ENCODE measurements at places on chromosomes 11 and 22.
A peak's percentile ranks its signal among the peaks of the same experiment; 100 is the strongest.

GRCh38 chr11:69145050-69145380 lies 10.7 kb upstream of the SMIM38 start:
- peak overlapping the region; percentile 12 for H3K27ac ChIP-seq
- no peak overlapping the region for H3K4me3 ChIP-seq
- H3K4me1 ChIP-seq = peaks cover 13% of the 10 kb centered on the region
- no peaks in the 10 kb centered on the region for H3K36me3 ChIP-seq
- no peaks in the 10 kb centered on the region for H3K27me3 ChIP-seq

GRCh38 chr22:37416389-37416788 lies 10.9 kb downstream of the ELFN2 start:
- DNase-seq = no peak
- H3K4me1 ChIP-seq = peaks cover 31% of the 10 kb centered on the region
- H3K27ac ChIP-seq = no peak overlapping the region
- H3K36me3 ChIP-seq = no peaks in the 10 kb centered on the region
- no peak overlapping the region for H3K4me3 ChIP-seq

DNA sequence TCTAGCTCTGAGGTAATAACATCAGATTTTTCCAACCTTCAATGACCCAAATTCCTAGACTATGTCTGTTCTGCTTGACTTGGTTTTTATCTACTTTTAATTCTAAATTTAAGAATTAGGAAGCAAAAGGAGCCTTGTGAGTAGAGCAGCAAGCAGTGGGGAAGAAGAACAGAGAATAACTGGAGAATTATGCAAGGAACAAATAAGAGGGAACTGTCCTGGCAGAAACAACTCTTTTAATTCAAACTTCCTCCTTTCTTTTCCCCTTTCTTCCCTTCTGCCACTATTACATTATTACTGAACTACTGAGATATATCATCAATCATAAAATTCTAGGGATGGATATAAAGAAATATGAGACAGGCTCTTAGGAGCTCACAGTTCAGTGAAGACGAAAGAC lies 276.1 kb downstream of the SBF2 start:
- no peaks in the 10 kb centered on the region for H3K27me3 ChIP-seq
- no peak overlapping the region for H3K4me3 ChIP-seq
- no peak for DNase-seq
- H3K4me1 ChIP-seq = no peaks in the 10 kb centered on the region

DNA sequence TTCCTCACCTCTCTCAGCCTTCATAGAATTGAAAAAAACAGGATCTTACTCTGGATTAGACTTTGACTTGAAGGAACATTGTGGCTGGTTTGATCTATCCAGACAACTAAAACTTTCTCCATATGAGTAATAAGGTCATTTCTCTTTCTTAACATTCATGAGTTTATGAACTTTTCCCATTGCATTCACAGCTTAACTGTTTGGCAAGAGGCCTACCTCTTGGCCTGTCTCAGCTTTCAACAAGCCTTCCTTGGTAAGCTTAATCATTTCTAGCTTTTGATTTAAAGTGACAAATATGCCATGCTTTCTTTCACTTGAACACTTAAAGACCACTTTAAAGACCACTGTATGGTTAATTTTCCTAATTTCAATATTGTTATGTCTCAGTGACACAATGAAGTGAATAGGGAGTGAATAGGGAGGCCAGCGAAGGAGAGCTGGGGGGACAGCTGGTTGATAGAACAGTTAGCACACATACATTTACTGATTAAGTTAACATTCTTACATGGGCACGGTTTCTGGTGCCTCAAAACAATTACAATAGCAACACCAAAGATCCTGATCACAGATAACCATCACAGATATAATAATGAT lies 17.0 kb downstream of the IMMP1L start:
- H3K27ac ChIP-seq = no peak overlapping the region
- no peak for DNase-seq
- no peak overlapping the region for H3K4me3 ChIP-seq
- no peaks in the 10 kb centered on the region for H3K27me3 ChIP-seq
- no peaks in the 10 kb centered on the region for H3K4me1 ChIP-seq

DNA sequence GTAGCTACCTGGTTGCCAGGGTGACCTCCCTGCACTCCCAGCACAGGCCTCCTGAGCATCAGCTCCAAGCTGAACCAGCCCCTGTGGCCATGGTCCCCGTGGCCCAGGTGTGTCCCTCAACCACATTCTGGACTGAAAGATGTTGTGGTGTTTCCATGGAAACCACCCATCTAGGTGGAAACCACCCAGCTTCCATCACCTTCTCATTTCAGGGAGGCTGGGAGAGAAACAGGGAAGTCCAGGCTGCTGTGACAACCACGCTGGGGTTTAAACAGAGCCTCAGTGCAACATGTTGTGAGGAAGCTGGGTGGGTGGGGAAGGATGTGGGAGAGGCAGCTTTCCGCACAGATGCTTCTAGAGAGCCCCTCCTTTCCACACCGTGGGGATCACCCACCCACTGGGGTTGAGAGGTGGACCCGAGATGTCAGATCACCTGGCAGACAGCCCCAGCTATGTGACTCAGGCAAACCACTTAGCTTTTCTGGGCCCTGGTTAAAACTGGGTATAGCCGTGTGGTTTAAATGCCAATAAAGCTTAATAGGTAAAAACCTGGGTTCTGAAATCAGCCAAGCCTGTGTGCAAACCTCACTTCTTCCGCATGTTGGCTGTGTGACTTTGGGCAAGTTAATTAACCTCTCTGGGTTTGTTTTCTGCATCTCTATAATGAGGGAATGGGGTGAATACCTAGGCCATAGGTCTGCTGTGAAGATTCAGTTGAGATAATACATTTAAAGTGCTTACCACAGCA lies 46.4 kb downstream of the CD82 start:
- peaks cover 38% of the 10 kb centered on the region for H3K4me1 ChIP-seq
- no peaks in the 10 kb centered on the region for H3K27me3 ChIP-seq
- peaks cover 95% of the 10 kb centered on the region for H3K36me3 ChIP-seq
- DNase-seq = no peak
- no peak overlapping the region for H3K4me3 ChIP-seq
- H3K27ac ChIP-seq = no peak overlapping the region

DNA sequence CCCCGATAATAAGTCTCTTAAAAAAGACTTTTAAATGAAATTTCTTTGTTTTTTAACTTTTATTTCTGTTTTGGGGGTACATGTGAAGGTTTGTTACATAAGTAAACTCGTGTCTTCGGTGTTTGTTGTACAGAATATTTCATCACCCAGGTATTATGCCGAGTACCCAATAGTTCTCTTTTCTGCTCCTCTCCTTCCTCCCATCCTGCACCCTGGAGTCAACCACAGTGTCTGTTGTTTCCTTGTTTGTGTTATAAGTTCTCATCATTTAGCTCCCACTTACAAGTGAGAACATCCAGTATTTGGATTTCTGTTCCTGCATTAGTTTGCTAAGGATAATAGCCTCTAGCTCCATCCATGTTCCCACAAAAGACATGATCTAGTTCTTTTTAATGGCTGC lies 1.6 kb upstream of the GSTP1 start:
- no peak for DNase-seq
- no peaks in the 10 kb centered on the region for H3K27me3 ChIP-seq
- peak overlapping the region; percentile 100 for H3K27ac ChIP-seq
- no peak overlapping the region for H3K4me3 ChIP-seq
- H3K36me3 ChIP-seq = no peaks in the 10 kb centered on the region

DNA sequence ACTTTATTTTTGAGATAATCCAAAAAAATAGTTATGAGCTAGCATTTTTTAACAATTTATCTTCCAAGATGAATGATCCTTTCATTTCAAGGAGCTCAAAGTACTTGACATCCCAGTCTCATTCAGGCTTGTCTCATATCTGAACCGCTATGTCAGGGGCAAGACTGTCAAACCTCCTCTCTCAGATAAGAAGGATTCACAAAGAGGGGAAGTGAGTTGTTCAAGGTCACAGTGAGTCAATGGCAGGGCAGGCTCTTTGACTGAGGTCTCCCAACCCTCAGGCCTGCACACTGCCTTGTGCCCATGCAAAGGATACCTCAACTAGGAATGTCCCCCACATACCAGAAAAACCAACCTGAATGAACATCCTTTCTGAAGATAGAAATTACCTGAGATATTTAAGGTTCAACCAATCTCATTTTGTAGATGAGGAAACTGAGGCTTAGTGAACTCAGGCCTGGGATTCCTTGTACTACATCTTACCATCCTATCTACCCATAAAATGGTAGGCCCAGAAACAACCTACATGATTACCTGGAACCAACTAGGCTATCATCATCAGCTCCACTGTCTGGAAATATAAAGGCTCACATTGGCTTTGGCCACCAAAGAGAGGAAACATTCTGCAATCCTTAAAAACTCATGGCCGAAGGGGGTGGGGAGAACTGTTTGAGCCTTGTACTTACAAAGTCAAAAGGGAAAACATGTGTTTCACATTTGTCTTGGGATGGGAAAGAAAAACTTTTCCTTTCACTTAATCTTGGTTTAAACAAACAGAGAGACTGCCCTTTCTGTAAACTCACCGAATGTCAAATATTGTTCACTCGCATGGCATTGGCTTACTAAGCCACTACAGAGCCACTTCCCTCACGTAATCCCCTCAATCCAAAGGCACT lies 51.1 kb downstream of the LIF start:
- H3K36me3 ChIP-seq = no peaks in the 10 kb centered on the region
- no peaks in the 10 kb centered on the region for H3K27me3 ChIP-seq

- no peak overlapping the region for H3K4me3 ChIP-seq
- no peak overlapping the region for H3K27ac ChIP-seq
- peaks cover 4% of the 10 kb centered on the region for H3K4me1 ChIP-seq
- DNase-seq = no peak
- H3K36me3 ChIP-seq = no peaks in the 10 kb centered on the region
Observed at GRCh38 chr22:29702931-29703501, 16.8 kb upstream of the CABP7 start.

- no peaks in the 10 kb centered on the region for H3K27me3 ChIP-seq
- H3K27ac ChIP-seq = peak overlapping the region; percentile 86
- DNase-seq = no peak
- H3K4me1 ChIP-seq = peaks cover 100% of the 10 kb centered on the region
- H3K4me3 ChIP-seq = peak overlapping the region; percentile 60
- H3K36me3 ChIP-seq = no peaks in the 10 kb centered on the region
Observed at GRCh38 chr11:128507936-128508335, 79.4 kb downstream of the ETS1 start.

GRCh38 chr22:46748908-46749675 lies 11.0 kb upstream of the CERK start:
- H3K36me3 ChIP-seq = no peaks in the 10 kb centered on the region
- DNase-seq = no peak
- no peak overlapping the region for H3K27ac ChIP-seq
- peaks cover 9% of the 10 kb centered on the region for H3K27me3 ChIP-seq

GRCh38 chr11:66559142-66559865 lies 9.1 kb downstream of the CTSF start:
- peaks cover 8% of the 10 kb centered on the region for H3K36me3 ChIP-seq
- DNase-seq = no peak
- no peak overlapping the region for H3K27ac ChIP-seq
- no peaks in the 10 kb centered on the region for H3K27me3 ChIP-seq

GRCh38 chr11:45605051-45605450 lies 60.4 kb downstream of the CHST1 start:
- no peaks in the 10 kb centered on the region for H3K4me1 ChIP-seq
- H3K27ac ChIP-seq = no peak overlapping the region
- H3K4me3 ChIP-seq = no peak overlapping the region

GRCh38 chr11:101277036-101277435 lies 147.4 kb upstream of the PGR start:
- no peak overlapping the region for H3K4me3 ChIP-seq
- no peaks in the 10 kb centered on the region for H3K4me1 ChIP-seq
- H3K27ac ChIP-seq = no peak overlapping the region

DNA sequence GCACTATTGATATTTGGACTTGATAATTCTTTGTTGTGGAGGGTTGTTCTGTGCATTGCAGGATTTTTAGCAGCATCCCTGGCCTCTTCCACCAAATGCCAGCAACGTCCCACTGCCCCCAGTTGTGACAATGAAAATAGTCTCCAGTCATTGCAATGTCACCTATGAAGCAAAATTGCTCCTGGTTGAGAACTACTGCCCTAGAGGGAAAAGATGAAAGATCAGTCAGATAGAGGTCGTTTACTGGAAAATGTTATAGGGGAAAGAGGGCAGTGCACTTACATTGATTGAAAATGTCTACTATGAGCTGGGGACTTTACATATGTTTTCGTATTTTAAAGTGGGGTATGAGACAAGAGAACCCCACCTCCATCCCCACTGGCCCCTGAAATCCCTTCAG lies 77.1 kb upstream of the FAM181B start:
- DNase-seq = no peak
- H3K36me3 ChIP-seq = no peaks in the 10 kb centered on the region
- no peak overlapping the region for H3K4me3 ChIP-seq
- H3K4me1 ChIP-seq = no peaks in the 10 kb centered on the region

GRCh38 chr11:88103337-88104206 lies 71.7 kb downstream of the RAB38 start:
- no peaks in the 10 kb centered on the region for H3K36me3 ChIP-seq
- DNase-seq = no peak
- H3K27ac ChIP-seq = no peak overlapping the region
- H3K4me3 ChIP-seq = no peak overlapping the region
- H3K4me1 ChIP-seq = peaks cover 5% of the 10 kb centered on the region

GRCh38 chr22:10780281-10780680 lies 4747.7 kb upstream of the OR11H1 start:
- no peak overlapping the region for H3K4me3 ChIP-seq
- H3K27ac ChIP-seq = no peak overlapping the region
- H3K36me3 ChIP-seq = no peaks in the 10 kb centered on the region
- no peaks in the 10 kb centered on the region for H3K27me3 ChIP-seq

- H3K4me1 ChIP-seq = peaks cover 64% of the 10 kb centered on the region
- peak overlapping the region; percentile 95 for H3K27ac ChIP-seq
- no peak overlapping the region for H3K4me3 ChIP-seq
- no peaks in the 10 kb centered on the region for H3K27me3 ChIP-seq
- H3K36me3 ChIP-seq = no peaks in the 10 kb centered on the region
Observed at GRCh38 chr22:45553351-45554039, 50.8 kb downstream of the FBLN1 start.

GRCh38 chr11:16278273-16278672 lies 78.1 kb downstream of the SOX6 start:
- peaks cover 35% of the 10 kb centered on the region for H3K4me1 ChIP-seq
- DNase-seq = no peak
- peak overlapping the region; percentile 9 for H3K27ac ChIP-seq
- H3K36me3 ChIP-seq = no peaks in the 10 kb centered on the region
- no peak overlapping the region for H3K4me3 ChIP-seq
- H3K27me3 ChIP-seq = no peaks in the 10 kb centered on the region

GRCh38 chr11:114133548-114134329 lies 74.2 kb downstream of the ZBTB16 start:
- H3K27ac ChIP-seq = peak overlapping the region; percentile 99
- no peaks in the 10 kb centered on the region for H3K27me3 ChIP-seq
- no peak overlapping the region for H3K4me3 ChIP-seq
- H3K36me3 ChIP-seq = peaks cover 7% of the 10 kb centered on the region
- peaks cover 70% of the 10 kb centered on the region for H3K4me1 ChIP-seq
- no peak for DNase-seq

GRCh38 chr11:102712137-102712536 lies 6.6 kb upstream of the MMP27 start:
- no peaks in the 10 kb centered on the region for H3K4me1 ChIP-seq
- no peak overlapping the region for H3K27ac ChIP-seq
- no peaks in the 10 kb centered on the region for H3K36me3 ChIP-seq
- no peak overlapping the region for H3K4me3 ChIP-seq
- no peaks in the 10 kb centered on the region for H3K27me3 ChIP-seq

- no peaks in the 10 kb centered on the region for H3K36me3 ChIP-seq
- H3K27me3 ChIP-seq = no peaks in the 10 kb centered on the region
- DNase-seq = no peak
- no peaks in the 10 kb centered on the region for H3K4me1 ChIP-seq
Observed at GRCh38 chr11:33471541-33471940, 214.4 kb downstream of the HIPK3 start.

Data from esophagus squamous epithelium (tissue), 5 donors.